ENCODE measurements at places on chromosomes 16 and 17.

DNA sequence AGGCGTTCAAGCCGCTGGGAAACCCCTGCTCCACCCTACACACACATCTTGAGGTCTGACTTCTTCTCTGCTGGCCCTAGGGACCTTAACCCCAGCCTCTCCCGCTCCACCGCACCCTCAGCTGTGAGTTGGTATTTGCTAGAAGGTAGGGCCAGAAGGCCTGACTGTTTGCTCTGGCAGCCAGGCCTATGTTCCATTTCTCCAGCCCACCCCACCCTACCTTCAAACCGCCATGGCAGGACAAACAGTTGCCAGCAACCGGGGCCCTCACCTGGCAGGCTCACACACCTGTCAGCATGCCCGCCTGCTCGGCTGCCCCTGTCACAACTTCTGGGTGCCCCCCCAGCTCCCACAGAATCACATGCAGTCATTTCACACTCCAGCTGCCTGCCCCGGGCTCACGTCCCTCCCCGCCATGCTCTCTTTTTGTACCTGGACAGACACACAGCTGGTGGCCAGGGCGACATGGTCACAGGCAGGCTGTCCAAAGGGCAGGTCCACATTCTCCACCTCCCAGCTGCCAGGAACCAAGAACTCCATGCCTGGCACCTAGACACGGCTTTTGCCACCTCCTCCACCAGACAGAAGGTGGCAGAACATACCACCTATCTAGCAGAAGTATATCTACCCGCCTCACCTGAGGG is 2.6 kb upstream of the ATP2A3 start:
- no peak for DNase-seq

GRCh38 chr17:48546137-48546923 is 1.4 kb upstream of the HOXB2 start:
- no peak for DNase-seq

- DNase-seq = no peak
Measured at GRCh38 chr16:83817022-83817421, 9.2 kb downstream of the HSBP1 start.

DNA sequence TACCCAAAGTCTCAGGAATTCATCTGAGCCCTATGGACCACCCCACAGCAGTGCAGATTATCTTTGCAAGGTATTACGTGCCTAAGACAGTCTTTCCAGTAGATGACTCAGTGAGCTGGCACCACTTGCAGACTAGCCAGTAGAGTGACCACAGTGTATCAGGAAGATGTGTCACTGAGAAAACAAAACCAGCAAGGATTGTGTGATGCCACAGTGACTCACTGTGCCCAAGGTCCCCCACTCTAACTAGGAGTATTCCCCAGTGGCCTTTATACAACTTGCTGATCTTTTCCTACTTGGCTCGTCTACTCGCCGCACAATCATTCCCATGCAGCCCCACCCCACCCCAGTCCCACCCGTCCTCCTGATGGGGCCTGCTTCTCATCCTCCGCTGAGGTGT is 26.8 kb upstream of the PRKCA start:
- DNase-seq = no peak

DNA sequence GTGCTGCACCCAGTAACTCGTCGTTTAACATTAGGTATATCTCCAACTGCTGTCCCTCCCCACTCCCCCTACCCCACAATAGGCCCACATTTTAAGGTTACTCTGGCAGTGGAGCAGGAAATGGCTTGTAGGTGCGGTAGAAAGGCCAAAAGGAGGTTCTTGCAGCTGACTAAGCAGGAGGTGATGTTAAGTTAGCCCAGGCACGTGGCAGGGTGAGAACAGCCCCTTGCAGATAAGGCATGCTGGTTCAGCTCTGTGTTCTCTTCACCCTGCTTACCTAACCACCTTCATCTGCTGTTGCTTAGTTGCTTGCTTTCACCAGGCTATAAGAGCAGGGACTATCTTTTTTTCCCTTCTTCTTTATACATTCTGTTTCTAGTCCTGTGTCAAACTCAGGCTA is 1082.8 kb upstream of the RBFOX1 start:
- no peak for DNase-seq

GRCh38 chr17:46832331-46832821 is 13.9 kb upstream of the WNT3 start:
- DNase-seq = no peak

DNA sequence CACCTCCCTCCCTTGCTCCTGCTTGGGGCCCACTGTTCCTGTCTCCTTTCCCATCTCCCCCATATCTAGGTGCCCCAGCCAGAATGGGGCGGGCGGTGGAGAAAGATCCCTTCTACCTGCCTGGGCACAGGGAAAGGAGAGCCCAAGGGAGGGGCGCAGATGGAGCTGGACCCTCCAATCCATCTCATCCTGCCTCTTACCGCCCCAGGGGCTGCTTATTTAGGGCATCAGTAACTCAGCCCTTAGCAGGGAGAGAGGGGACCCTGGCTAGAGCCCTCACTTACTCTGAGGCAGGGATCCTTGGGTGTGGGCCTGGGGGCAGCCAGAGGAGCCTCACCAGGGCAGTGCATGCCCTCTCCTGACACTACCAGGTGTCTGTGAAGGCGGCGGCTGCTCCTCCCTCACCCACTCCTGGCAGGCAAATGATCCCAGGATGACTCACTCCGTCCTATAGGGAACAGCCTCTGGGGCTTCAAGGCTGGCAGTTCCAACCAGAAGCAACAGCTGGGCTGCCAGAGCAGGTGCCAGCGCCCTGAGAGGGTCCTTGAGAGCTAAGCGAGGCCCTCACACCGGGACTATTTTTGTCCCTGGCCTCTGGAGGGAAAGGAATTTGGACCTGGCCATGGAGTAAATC is 16.3 kb upstream of the BCAR1 start:
- DNase-seq = no peak

DNA sequence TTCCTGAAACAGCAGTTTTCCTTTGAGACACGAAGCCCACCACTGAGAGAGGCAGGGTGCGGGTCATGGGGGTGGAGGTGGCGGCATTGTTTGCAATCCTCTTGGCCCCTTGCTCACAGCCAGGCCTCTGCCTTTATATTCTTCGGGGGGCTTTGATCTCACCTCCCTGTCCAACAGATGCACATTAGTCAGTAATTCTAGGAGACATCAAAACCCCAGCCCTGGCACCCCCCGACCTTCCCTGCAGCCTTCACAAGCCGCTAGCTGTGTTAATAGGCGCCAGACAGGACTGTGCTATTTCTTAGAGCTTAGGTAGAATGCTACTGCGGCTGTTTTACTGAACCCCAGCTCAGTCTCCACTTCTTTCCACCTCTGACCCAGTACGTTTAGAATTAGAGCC is 212.6 kb downstream of the RBFOX1 start:
- no peak for DNase-seq

GRCh38 chr16:78744796-78745107 is 645.3 kb downstream of the WWOX start:
- no peak for DNase-seq

DNA sequence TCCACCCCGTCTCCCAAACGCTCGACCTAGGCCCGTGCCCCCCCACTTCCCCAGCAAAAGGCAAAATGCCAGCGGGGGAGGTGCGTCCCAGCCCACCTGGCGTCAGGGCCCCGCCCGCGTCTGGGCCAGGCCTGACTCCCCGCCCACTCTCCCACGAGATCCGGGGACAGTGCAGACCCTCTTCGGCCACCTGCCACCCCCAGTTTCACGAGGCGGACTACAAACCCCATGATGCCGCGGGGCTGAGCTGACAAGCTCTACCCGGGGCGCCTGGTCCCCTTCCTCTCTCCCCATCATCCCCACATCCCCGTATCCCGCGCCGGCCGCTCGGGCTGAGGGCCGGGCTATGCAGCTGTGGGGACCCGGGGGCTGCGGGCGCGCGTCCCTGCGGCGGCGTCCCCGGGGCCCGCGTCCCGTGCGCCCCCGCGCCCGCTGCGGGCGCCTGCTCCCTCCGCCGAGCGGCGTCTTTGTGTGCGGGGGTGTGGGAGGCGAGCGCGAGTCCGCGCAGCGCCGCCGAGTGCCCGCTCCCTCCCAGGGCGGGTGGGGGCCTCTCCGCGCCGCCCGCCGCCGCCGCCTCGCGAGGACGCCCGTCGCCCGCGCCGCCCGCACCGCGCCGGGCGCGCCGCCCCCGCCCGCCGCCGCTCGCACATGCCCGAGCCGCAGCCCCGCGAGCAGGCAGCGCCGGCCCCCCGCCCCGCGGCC is at the start of gene ANKRD13B:
Gene ANKRD13B (plus strand): TSS at position 283 of the 702 bp plus-strand sequence. CDS start 490 bp downstream, outside the sequence.
- peak; percentile 79 for DNase-seq

- no peak for DNase-seq
Measured at GRCh38 chr17:4249452-4250029, 14.2 kb downstream of the ANKFY1 start.

- peak; percentile 78 for DNase-seq
Measured at GRCh38 chr16:12067714-12068401, 91.3 kb downstream of the SNX29 start.

- no peak for DNase-seq
Measured at GRCh38 chr17:7208754-7209460, 10.7 kb downstream of the DLG4 start.

DNA sequence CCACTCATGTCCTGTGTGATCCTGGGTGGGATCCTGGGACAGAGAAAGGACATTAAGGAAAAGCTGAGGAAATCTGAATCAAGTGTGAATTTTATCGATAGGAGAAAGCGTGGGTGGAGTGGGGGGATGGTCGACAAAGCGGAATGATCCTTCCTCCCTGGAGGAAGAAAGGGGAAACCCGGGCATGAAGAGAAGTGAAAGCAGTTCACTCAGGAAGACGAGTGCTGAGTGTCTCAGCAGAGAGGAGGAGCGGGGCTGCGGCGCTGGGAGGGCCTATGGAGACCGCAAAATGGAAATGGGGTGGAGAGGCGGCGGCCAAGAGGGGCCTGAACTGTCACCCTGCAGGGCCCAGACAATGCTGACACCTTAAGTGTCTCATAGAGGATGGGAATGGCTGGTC is 8.7 kb downstream of the ZDHHC7 start:
- DNase-seq = no peak

DNA sequence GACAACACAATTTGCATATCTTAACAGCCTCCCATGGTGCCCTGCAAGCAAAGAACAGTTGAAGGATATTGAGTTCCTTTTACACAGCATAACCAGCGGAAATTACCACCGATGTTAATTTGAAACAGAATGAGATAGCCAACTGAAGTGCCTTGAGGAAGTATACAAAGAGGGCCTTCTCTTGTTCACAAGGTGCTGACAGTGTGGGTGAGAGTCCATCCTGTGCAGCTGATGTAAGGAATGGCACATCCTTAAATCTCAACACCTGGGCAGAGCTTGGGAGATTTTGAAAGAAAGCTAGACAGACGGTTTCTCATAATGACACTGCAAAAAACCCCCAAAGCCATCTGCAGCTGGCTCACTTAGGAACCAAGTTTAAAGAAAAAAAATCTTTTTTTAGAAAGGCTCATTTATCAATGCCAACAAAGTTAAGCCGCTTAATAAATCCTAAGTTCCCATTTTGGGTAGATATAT is 818.6 kb downstream of the KCNJ2 start:
- no peak for DNase-seq

GRCh38 chr17:8563981-8564602 is 66.4 kb downstream of the MYH10 start:
- DNase-seq = no peak

DNA sequence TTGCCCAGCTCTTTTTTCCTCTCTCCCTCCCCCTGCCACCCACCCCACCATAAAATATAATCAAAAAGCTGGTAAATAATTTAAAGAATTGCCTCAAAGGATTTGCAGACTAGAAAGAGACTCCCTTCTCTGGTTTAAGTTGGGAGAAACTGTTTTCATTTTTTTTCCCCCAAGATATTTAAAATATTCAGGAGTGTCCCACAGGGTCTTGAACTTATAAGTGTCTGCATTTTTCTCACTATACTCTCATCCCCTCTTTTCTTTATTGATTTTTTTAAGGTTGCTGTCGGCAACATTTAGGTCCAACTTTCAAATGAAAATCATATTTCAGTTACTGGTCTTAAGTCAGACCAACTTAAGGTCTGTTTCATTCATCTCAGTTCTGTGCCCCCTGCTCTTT is 210.2 kb downstream of the MSI2 start:
- no peak for DNase-seq

- no peak for DNase-seq
Measured at GRCh38 chr17:43669971-43670644, 8.4 kb upstream of the MEOX1 start.

GRCh38 chr16:86034421-86034919 is 135.5 kb downstream of the IRF8 start:
- no peak for DNase-seq

GRCh38 chr16:31250782-31251384 is 8.9 kb upstream of the ITGAM start:
- no peak for DNase-seq

GRCh38 chr16:19044769-19045168 is 22.6 kb upstream of the COQ7 start:
- DNase-seq = no peak

DNA sequence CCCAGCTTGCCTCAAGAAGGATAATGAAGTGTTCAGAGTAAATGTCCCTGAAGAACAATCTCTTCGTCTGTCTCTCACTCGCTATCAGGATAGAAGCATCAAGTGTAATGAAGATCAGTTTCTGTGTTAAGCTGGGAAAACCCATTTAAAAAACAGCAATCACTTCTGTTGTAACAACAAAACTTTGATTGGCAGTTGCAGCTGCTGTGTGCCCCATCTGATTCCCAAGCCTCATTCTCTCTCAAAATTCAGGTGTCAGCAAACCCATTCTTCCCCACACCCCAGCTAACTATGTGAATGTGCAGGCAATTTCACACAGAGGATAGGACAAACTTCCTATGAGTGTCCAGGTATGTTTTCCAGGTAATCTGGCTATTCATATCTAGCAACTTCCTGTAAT is 2.4 kb upstream of the HNF1B start:
- DNase-seq = no peak

Measured in activated effector memory CD4-positive, alpha-beta T cell treated with anti-CD3 and anti-CD28 coated beads, Interleukin-2, amount 50 U/mL, for 16 hours (primary cell).